SJSA1 (cell line): ENCODE measurements at places on chromosomes 6 and 20.

DNA sequence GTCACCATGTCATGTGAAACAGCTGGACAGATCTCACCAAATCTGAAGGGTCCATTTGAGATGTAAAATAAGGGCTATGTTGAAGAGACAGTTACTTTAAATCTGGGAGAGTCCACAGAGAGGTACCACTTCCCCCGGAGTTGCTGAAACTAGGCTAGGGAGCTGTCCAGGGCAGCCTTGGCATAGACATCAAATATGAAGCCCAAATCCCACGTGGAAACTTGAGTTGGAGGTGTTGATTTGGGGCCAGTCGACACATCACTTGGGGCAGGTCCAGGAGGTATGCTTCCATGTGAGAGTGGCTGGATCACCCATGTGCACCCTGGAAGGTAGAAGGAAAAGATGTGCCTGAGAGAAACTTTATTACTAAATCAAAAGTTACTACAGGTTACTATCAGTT is 12.0 kb upstream of the SERPINB9 start:
- no peak for DNase-seq

DNA sequence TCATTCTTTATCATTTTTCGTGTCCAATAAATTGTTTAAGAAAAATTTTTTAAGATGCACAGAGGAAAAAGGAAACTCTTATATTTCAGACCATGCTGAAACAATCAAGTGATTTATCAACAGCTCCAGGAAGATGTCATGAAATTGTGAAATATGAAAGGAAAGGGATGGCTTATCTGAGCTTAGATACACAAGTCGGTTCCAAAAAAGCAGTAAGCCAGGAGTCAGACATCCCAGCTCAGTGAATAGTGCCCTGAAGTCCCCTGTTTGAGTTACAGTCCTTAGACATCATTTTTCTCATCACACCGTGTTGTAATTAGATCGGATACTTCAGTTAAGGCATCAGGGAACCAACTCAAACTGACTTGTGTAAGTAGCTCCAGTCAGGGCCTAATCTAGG is 91.0 kb upstream of the SSTR4 start:
- no peak for DNase-seq

GRCh38 chr6:149917679-149918078 is 5.2 kb downstream of the RAET1G start:
- peak; percentile 22 for DNase-seq

DNA sequence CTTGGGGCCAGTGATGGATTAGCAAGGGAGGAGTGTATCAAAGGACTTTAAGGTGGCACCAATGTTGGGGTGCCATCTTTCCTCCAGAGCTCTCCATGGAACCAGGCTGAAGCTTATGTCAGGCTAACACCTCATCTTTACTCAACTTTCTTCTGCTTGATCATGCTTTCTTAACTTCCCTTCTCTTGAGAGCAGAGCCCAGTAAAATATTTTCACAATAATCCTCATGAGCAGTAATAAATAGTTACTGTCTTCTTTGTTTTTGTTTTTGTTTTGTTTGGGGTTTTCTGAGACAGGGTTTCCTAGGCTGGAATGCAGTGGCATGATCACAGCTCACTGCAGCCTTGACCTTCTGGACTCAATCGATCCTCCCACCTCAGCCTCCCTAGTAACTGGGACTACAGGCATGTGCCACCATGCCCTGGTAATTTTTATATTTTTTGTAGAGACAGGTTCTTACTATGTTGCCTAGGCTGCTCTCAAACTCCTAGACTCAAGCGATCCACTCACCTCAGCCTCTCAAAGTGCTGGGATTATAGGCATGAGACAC is 127.9 kb upstream of the TOP1 start:
- DNase-seq = no peak

GRCh38 chr20:7629880-7630279 is 310.4 kb downstream of the HAO1 start:
- no peak for DNase-seq

DNA sequence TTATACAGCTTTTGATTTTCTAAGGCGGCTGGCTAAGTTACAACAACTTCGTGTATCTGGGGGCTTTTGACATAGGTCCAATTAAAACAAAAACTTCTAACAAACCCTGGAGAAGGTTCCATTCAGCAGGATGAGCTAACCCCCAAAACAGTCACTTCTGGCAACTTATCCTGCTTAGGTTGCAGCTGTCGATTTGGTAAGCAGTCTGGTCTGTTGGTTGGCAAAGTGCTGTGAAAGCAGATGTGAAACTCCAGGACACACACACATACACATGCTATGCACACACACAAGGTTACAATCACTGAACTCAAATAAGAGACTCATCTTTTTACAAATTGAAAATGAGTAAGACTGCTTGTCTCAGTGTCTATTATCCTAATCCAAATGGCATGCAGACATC is 119.0 kb upstream of the STMND1 start:
- DNase-seq = no peak

DNA sequence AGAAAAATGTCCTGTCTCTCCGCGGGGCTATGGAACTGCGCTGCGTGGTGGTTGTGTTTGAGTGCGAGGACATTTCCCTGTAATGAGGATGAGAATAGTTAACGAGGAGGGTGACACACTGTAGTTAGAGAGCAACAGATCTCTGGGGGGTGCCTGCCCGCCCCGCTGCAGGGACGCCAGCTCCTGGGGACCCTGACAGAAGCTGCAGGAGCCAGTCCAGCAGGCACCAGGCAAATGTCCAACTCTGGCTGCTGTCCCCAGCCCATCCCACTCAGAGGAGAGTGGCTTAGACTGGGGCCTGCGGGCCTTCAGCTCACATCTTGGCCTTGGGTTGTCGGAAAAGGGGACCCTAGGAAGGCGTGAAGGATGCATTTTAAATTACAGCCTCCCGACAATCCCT is 92.9 kb upstream of the FOXP4 start:
- DNase-seq = no peak

- DNase-seq = no peak
Measured at GRCh38 chr6:160895562-160895961, 96.0 kb upstream of the MAP3K4 start.

- no peak for DNase-seq
Measured at GRCh38 chr6:79170959-79171358, 63.5 kb downstream of the HMGN3 start.

GRCh38 chr20:42749556-42749955 is 440.1 kb downstream of the PTPRT start:
- DNase-seq = no peak

GRCh38 chr6:44456070-44456965 is 68.8 kb downstream of the CDC5L start:
- DNase-seq = peak; percentile 64

- DNase-seq = no peak
Measured at GRCh38 chr6:111774346-111774703, 98.9 kb downstream of the FYN start.
